ENCODE measurements at places on chromosomes 5 and 9. TPM values are rescaled to one million over a fixed set of nuclear protein-coding genes. Genes with fewer than 3 reads are reported as not detected.
A peak's percentile ranks its signal among the peaks of the same experiment; 100 is the strongest.

- no peak overlapping the region for H3K27ac ChIP-seq
- DNase-seq = no peak
- no peak overlapping the region for H3K4me3 ChIP-seq
- H3K36me3 ChIP-seq = no peaks in the 10 kb centered on the region
- no peaks in the 10 kb centered on the region for H3K27me3 ChIP-seq
Observed at GRCh38 chr5:18828351-18828750, 1159.6 kb downstream of the CDH18 start.

Gene PCDHB9
- polyA plus RNA-seq = not detected

DNA sequence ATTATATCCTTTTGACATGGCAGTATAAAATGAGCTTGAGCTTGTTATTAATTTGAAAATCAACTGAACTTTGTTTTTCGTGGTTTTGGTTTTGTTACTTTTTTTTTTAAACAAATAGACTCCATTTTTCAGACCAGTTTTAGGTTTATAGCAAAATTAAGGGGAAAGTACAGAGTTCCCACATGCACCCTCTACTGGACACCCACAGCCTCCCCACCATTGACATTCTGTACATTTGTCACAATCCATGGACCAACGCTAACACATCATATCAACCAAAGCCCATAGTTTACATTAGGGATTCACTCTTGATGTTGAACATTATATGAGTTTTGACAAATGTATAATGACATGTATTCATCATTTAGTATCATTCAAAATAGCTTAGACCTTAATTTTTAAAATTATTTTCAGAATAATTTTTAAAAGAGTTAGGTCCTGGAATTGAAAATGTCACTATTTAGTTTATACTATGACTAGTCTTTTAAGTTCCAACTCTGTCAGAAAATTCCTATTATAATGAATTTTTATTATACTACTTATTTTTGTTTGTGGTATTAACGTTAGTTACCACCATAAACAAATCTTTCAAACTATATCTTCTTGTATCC, 35.3 kb upstream of the JMY start:
- DNase-seq = no peak
- H3K27ac ChIP-seq = no peak overlapping the region
- no peak overlapping the region for H3K4me3 ChIP-seq
- H3K27me3 ChIP-seq = no peaks in the 10 kb centered on the region

DNA sequence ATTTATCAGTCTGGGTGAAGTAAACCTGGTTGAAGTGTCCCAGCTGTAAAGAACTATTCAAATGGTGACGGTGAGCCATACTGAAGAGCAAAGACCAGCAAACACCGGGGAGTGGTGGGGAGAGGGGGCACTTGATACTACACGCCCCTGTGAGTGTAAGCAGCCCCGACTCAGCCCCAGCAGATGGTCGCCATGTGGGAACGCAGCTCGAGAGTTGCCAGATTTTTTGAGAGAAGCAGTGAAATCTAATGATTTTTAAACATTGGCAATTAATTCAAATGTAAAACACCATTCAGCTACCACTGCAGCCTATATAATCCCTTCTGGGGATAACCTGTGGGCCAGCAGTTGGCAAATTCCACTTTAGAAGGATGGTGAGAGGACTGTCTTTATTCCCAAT, 1386.9 kb upstream of the WWC1 start:
- no peaks in the 10 kb centered on the region for H3K27me3 ChIP-seq
- DNase-seq = no peak
- no peak overlapping the region for H3K4me3 ChIP-seq

DNA sequence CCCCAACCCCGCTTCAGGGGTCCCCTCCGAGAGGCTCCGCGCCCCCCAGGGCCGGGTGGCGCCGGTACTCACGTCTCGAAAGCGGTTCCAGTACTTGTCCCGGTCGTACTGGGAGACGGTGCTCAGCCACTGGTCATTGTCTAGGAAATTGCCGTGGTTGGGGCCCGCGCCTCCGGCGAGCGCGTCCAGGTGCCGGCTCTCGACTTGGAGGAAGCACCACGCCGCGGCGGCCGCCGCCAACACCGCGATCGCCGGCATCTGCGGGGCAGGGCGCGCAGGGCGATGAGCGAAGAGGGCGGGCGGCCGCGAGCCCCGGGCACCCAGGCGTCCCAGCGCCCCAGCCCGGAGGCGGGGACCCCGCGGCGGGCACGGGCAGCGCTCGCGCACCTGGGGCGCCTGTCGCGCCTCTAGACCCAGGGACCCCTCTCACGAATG, 808 bp downstream of the SPOCK1 start:
- H3K4me3 ChIP-seq = peak overlapping the region; percentile 57
- no peak overlapping the region for H3K27ac ChIP-seq
- no peak for DNase-seq
- H3K4me1 ChIP-seq = peaks cover 5% of the 10 kb centered on the region

GRCh38 chr9:114988962-114989599, 58.7 kb upstream of the TNFSF8 start:
- H3K27ac ChIP-seq = peak overlapping the region; percentile 29
- H3K27me3 ChIP-seq = no peaks in the 10 kb centered on the region
- H3K36me3 ChIP-seq = no peaks in the 10 kb centered on the region
- H3K4me1 ChIP-seq = peaks cover 30% of the 10 kb centered on the region
- peak; percentile 98 for DNase-seq
- H3K4me3 ChIP-seq = peak overlapping the region; percentile 3

Gene NUTM2F
- not detected for polyA plus RNA-seq

- H3K27me3 ChIP-seq = no peaks in the 10 kb centered on the region
- peaks cover 3% of the 10 kb centered on the region for H3K4me1 ChIP-seq
- H3K36me3 ChIP-seq = no peaks in the 10 kb centered on the region
- DNase-seq = no peak
- peak overlapping the region; percentile 27 for H3K27ac ChIP-seq
Observed at GRCh38 chr5:96952118-96952750, 16.4 kb downstream of the LNPEP start.

DNA sequence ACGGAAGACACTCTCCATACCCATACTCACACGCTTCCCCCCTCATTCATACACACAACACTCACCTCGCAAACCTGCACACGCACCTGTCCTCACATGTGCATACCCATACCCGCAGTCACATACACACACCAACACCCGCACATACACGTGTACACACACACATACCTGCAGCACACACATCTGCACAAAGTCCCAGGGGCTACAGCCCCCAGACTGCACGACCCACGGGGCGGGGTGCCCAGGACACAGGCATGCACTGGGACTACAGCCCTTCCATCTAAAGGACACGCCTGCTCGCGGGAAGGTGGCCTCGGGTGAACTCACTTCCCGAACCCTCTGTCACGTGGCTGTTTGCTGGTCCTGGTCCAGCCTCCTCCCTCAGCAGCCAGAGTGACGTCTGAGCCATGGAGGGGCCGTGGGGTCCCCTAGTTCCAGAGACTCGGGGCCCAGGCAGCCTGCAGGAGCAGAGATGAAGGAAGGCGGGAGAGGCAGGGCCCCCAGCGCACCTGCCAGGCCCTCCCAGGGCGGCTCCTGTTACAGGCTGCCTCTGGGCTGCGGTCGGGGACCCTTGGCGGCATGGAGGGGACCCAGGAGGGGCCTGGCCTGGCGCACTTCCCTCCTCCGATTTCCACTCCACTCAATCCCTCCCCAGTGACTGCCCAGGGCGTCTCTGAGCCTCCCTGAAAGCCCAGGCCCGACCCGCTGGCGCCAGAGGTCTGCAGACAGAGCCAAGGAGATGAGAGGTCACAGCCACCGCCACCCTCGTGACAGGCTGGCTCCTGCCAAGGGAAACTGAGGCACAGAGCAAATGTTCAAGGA, 8.1 kb downstream of the SLC12A7 start:
- no peak for DNase-seq
- peaks cover 54% of the 10 kb centered on the region for H3K4me1 ChIP-seq
- no peak overlapping the region for H3K27ac ChIP-seq
- no peaks in the 10 kb centered on the region for H3K36me3 ChIP-seq

DNA sequence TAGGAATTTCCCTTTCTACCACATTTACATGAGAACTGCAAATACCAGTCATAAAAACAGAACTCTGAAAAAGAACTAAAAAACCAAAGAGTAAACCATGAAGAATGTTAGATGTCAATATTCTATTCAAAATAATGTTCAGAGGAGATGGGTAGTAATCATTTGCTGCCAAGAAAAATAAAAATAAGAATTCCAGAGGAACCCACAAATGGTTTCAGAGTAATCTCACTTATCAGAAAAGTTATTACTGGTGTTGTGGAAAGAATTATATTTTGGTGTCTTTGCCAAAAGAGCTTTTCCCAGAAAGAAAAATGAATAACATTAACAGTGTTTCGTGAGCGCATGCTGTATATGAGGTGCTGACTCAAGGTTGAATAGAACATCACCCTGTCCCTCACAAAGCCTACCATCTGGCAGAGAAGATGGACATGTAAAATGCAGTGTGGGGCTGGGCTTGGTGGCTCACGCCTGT, 35.6 kb downstream of the GPR21 start:
- H3K4me1 ChIP-seq = no peaks in the 10 kb centered on the region
- H3K36me3 ChIP-seq = peaks cover 100% of the 10 kb centered on the region
- H3K4me3 ChIP-seq = no peak overlapping the region

GRCh38 chr9:4221931-4222330, 77.9 kb downstream of the GLIS3 start:
- H3K4me3 ChIP-seq = no peak overlapping the region
- no peak for DNase-seq
- no peaks in the 10 kb centered on the region for H3K36me3 ChIP-seq
- H3K27ac ChIP-seq = no peak overlapping the region
- H3K27me3 ChIP-seq = no peaks in the 10 kb centered on the region

DNA sequence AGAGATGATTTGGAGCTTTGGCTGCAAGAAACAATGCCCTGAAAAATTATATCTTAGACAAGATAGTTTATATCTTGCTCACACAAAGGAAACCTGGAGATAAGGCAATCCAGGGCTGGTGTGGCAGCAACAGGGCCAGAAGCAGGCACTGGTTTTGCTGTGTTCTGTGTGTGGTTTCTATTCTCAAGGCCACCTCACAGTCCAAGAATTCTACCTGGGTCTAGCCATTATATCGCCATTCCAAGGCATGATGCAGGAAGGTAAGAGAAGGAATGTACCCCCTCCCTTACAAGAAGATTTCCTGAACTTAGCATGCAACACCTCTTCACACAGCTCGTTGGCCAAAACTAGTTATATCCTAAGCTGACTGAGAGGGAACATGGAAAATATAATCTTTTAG, 74.5 kb upstream of the MEGF10 start:
- peaks cover 2% of the 10 kb centered on the region for H3K27me3 ChIP-seq
- no peak overlapping the region for H3K27ac ChIP-seq
- no peak for DNase-seq
- H3K4me3 ChIP-seq = no peak overlapping the region
- no peaks in the 10 kb centered on the region for H3K36me3 ChIP-seq
- H3K4me1 ChIP-seq = no peaks in the 10 kb centered on the region

- DNase-seq = no peak
- no peak overlapping the region for H3K27ac ChIP-seq
- H3K36me3 ChIP-seq = peaks cover 24% of the 10 kb centered on the region
- peaks cover 5% of the 10 kb centered on the region for H3K4me1 ChIP-seq
- no peaks in the 10 kb centered on the region for H3K27me3 ChIP-seq
Observed at GRCh38 chr5:119470851-119471451, 18.7 kb downstream of the HSD17B4 start.

DNA sequence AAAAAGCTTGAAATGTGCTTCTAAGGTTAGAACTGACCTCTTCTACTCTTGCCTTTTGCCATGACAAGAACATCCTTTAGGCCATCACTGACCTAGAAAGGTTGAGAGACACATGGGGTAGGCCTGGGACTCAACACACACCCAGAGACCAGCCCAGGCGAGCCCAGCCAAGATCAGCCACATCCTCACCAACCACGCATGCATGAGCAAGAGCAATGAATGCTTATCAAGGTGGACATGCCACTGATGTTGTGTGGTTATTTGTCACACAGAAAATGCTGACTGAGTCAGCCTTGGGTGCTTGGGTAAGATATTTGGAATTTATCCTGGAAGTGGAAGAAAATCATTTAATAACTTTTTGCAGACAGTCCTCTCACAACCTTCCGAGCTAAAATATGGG, 39.4 kb downstream of the SMIM23 start:
- no peaks in the 10 kb centered on the region for H3K4me1 ChIP-seq
- DNase-seq = no peak
- H3K27ac ChIP-seq = no peak overlapping the region
- no peaks in the 10 kb centered on the region for H3K27me3 ChIP-seq

DNA sequence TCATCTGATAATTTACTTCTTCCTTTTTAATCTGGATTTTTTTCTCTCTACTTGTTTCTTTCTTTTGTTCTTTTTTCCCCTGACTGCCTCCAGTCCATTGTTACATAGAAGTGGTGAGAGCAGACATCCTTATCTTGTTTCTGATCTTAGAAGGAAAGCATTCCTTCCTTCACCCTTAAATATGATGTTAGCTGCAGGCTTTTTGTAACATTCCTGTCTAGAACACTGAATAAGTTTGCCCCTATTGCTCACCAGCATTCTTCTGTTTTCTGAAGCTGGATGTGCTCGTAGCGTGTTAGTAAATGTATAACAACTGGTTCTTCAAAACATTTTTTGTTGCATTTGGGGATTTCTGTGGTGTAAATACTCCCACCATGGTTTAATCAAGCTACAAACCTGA, 136.7 kb upstream of the NFIL3 start:
- no peak overlapping the region for H3K27ac ChIP-seq
- no peaks in the 10 kb centered on the region for H3K4me1 ChIP-seq
- H3K27me3 ChIP-seq = peaks cover 2% of the 10 kb centered on the region
- no peaks in the 10 kb centered on the region for H3K36me3 ChIP-seq
- DNase-seq = no peak

GRCh38 chr5:150614661-150615060, 25.8 kb upstream of the SYNPO start:
- H3K27me3 ChIP-seq = no peaks in the 10 kb centered on the region
- no peaks in the 10 kb centered on the region for H3K4me1 ChIP-seq
- H3K36me3 ChIP-seq = no peaks in the 10 kb centered on the region
- H3K4me3 ChIP-seq = no peak overlapping the region

GRCh38 chr9:118929287-118929686, 439.9 kb downstream of the BRINP1 start:
- H3K36me3 ChIP-seq = no peaks in the 10 kb centered on the region
- H3K27me3 ChIP-seq = no peaks in the 10 kb centered on the region
- no peak overlapping the region for H3K27ac ChIP-seq
- H3K4me3 ChIP-seq = no peak overlapping the region

DNA sequence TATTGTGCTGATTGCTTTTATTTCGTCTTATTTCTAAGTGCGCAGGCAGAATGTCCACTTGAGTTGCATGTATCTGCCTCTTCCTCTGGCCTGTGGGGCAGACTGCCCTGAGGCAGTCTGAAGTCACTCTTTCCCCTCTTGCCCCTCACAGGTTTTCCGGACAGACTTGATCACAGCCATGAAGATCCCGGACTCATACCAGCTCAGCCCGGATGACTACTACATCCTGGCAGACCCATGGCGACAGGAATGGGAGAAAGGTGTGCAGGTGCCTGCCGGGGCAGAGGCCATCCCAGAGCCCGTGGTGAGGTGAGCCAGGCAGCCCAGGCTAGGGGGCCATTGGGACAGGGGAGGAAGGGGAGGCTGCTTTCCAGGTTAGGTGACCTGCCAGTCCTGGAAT, 26.4 kb downstream of the JADE2 start:
- DNase-seq = no peak
- H3K4me1 ChIP-seq = peaks cover 33% of the 10 kb centered on the region
- no peak overlapping the region for H3K27ac ChIP-seq

Gene C9orf153
- not detected for polyA plus RNA-seq

DNA sequence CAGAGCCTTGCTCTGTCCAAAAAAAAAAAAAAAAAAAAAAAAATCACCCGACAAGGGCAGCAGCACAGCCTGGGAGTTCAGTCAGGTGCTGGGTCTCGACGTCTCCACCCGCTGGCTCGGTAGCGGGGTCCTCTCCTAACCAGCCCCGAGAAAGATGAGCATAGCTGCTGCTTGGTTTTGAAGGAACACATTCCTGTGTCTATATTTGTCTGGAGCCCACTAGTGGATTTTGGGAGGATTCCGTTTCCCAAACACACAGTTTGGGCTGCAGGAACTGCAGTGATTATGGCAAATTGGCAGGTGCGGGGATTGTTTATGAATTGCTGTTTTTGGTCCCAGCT, 1.2 kb downstream of the OTULINL start:
- no peak for DNase-seq
- H3K27me3 ChIP-seq = no peaks in the 10 kb centered on the region
- H3K36me3 ChIP-seq = no peaks in the 10 kb centered on the region
- H3K27ac ChIP-seq = peak overlapping the region; percentile 91
- H3K4me1 ChIP-seq = peaks cover 70% of the 10 kb centered on the region

Measured in CD14-positive monocyte (primary cell).